Stimulated activated CD4-positive, alpha-beta T cell treated with anti-CD3 and anti-CD28 coated beads, Interleukin-15, amount 100 ng/mL, for 1 hour (primary cell): ENCODE measurements at places on chromosomes 6 and 20.

GRCh38 chr6:41716516-41717391 lies 18.7 kb downstream of the TFEB start:
- DNase-seq, result no peak

DNA sequence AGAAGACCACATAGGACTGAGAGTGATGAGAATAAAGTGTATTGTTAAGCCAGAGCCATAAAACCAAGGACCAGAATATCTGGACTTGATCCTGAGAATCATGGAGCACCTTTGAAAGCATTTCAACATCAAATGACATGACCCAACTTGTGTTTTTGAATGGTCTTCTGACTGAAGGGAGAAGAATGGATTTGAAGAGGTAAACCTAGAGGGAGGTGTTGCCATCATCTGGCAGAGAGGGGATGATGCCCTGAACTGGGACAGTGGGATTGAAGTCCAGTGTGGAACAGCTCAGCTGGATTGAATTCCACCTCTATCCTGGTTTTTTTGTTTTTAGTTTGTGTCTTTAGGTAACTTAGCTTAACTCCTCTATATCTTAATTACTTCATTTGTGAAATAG lies 570.0 kb downstream of the TBC1D32 start:
- DNase-seq, result no peak

GRCh38 chr6:27312950-27313271 lies 838 bp upstream of the POM121L2 start:
- no peak for DNase-seq

DNA sequence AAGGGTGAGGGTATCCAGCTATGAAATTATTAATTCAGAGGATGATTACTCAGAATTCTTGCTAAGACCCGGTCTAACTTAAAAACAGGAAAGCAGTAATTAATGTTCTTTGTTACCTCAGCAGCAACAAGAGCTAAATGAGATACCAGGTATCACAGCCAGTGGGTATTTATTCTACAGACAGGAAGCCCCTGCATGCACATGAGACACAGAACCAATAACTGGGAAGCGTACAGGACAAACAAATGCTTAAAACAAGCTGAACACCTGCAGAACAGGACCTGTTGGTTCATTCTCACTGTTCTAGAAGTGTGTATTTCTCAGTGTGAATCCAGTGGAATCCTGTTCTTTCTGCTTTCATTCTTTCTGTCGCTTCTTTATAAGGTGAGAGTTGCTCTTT lies 30.9 kb downstream of the SCML4 start:
- no peak for DNase-seq

- DNase-seq, result no peak
Observed at GRCh38 chr6:77415706-77416105, 47.6 kb downstream of the HTR1B start.

DNA sequence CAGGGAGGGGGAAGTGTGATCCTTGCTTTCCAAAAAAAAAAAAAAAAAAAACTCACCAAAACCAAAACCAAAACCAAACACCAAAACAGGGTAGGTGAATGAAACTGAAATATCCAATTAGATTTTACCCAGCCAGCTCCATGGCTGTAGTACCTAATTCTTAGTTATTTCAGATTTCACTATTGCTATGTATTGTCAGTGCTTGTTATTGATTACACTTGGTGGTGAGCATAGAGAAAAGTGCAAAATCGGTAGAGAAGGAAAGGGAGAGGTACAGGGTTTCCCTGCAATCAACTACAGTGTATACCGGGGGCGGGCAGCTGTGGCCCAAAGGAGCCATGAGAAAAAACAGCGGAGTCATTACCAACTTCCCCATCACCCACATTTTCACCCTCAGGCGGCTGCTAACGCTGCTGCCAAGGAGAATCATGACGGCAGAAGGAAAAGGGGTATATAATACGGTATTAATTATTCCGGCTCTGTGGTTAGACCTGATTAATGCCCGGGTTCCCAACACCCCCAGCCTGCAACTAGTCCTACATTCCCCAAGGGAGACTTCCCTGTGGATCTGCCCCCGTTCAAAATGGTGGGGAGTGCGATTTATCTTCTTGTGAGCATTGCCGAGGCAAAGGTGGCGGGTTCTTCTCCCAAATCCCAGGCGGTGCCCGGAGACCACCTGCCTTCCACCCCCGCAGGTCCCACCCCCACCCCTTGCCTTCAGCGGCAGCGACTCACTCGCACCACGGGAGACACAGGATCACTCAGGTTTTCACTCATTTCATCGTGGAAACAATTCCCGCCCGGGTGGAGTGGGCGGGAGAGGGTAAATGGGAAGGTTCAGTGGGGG lies at the start of gene C6orf62:
Gene C6orf62, minus strand, starts transcription at position 30 of the 847 bp plus-strand sequence. CDS start 486 bp downstream, outside the sequence.
- DNase-seq, result peak; percentile 35

GRCh38 chr6:89509777-89510281 lies 76.9 kb downstream of the ANKRD6 start:
- DNase-seq, result no peak

GRCh38 chr6:143647191-143647590 lies 30.6 kb upstream of the PHACTR2 start:
- no peak for DNase-seq

DNA sequence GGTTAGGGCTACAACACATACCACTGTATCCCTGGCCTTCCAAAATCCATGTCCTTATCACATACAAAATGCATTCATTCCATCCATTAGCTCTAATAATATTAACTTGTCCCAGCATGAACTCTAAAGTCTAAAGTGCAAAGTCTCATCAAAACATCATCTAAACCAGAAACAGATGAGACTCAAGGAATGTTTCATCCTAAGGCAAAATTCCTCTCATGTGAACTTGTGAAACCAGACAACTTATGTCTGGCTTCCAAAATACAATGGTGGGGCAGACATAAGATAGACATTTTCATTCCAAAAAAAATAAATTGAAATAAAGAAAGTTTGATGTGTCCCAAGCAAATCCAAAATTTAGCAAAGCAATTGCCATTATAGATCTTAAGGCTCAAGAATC lies 257.4 kb downstream of the HTR1B start:
- DNase-seq, result no peak
